Activated CD4-positive, alpha-beta T cell treated with anti-CD3 and anti-CD28 coated beads, Interleukin-2, amount 10 ng/mL, durations not matched to agents 7 days and 5 days (primary cell): ENCODE measurements at places on chromosomes 5 and 9. TPM values are rescaled to one million over a fixed set of nuclear protein-coding genes. Genes with fewer than 3 reads are reported as not detected.
A peak's percentile ranks its signal among the peaks of the same experiment; 100 is the strongest.

DNA sequence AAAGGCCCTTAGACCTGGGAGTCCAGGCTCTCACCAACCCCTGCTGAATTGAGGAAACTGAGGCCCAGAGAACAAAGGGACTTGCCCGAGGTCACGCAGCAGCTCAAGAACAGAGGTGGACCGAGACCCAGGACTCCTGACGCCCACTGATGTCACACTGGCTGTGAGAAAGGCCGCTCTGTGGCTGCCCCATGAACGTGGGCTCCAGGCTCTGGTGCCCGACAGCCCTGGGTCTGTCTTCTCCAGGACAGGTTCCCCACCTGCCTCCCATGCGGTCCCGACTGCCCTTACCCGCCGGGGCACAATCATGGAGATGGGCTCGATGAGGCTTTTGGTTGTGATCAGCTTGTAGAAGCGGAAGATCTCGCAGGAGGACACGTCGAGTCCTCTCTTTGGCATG is 9.3 kb upstream of the TRIM14 start:
- no peak overlapping the region for H3K27ac ChIP-seq
- H3K4me3 ChIP-seq, result no peak overlapping the region
- H3K4me1 ChIP-seq, result peaks cover 8% of the 10 kb centered on the region

- no peaks in the 10 kb centered on the region for H3K36me3 ChIP-seq
- no peak for DNase-seq
- no peak overlapping the region for H3K4me3 ChIP-seq
- H3K27me3 ChIP-seq, result no peaks in the 10 kb centered on the region
- H3K27ac ChIP-seq, result no peak overlapping the region
Measured at GRCh38 chr9:83582029-83582428, 40.9 kb upstream of the IDNK start.

The PIP5K1B gene
- 0.77 TPM for total RNA-seq

- H3K4me3 ChIP-seq, result no peak overlapping the region
- DNase-seq, result no peak
- peaks cover 31% of the 10 kb centered on the region for H3K36me3 ChIP-seq
- H3K27me3 ChIP-seq, result no peaks in the 10 kb centered on the region
- peaks cover 29% of the 10 kb centered on the region for H3K4me1 ChIP-seq
Measured at GRCh38 chr9:128916204-128916603, 4.6 kb upstream of the PHYHD1 start.

The PDE6A gene
- not detected for total RNA-seq

DNA sequence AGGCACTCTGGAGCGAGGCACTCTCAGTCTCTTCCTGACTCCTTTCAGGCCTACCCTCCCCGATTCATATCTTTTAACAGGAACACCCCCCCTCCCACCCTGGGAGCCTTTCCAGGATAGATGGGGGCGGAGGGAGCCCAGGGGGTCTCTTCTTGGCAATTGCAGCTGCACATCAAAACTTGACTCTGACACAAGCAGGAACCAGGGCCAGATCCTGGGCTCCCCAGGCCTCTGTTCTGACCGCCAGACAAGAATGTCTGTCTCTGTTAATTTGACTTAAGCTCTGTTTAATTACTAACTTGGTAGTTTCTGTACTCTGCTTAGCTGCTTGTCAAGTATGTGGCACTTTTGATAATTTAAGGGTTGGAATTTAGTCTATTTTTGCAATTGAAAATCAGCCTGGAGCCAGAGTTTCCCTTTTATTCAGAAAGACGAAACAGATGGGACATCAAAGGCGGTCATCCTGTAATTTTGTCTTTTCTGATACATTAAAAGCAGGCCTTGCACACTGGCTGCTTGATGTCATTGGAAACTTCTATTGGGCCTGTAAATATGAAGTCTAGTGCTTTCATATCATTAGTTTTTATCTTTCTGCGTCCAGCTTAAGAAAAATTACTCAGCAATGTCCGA is 43.3 kb downstream of the ACTL7B start:
- no peak overlapping the region for H3K27ac ChIP-seq
- no peaks in the 10 kb centered on the region for H3K36me3 ChIP-seq
- H3K27me3 ChIP-seq, result peaks cover 8% of the 10 kb centered on the region
- DNase-seq, result no peak

DNA sequence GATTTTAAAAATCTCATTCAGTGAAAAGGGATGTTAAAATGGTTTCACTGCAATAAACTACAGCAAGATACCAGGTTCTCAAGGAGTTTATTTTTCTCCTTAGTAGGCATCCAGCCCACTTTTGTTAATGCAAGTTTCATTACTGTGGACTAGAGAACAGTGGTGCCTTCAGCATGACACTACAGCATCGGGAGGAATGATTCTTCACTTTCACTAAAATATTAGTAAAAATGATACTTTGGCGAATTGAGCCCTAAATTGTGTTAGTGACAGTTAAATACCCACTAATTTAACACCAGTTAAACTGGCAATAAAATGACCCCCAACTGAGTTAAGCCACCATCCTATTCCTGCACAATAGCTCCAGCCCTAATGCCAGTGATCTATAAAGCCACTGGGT is 152.2 kb upstream of the MPDZ start:
- H3K36me3 ChIP-seq, result no peaks in the 10 kb centered on the region
- no peak overlapping the region for H3K4me3 ChIP-seq
- no peak for DNase-seq

DNA sequence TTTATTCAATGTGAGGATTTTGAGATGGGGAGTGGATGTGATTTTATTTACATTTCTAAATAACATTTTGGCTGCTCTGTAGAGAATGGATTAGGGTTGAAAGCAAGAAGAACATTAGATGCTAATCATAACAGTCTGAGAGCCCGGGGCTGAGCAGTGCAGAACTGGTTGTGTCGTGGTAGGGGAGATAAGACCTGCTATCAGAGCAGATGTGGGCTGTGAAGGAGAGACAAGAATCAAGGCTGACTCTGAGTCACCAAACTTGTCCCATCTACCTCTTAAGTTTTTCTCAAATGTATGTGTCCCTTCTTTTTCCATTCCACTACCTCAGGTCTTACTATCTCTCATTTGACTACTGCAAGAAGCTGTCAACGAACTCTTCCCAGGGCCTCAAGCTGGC is 35.4 kb upstream of the SLC28A3 start:
- no peaks in the 10 kb centered on the region for H3K36me3 ChIP-seq
- H3K27ac ChIP-seq, result no peak overlapping the region
- H3K4me1 ChIP-seq, result no peaks in the 10 kb centered on the region
- DNase-seq, result no peak
- no peak overlapping the region for H3K4me3 ChIP-seq
- peaks cover 21% of the 10 kb centered on the region for H3K27me3 ChIP-seq

DNA sequence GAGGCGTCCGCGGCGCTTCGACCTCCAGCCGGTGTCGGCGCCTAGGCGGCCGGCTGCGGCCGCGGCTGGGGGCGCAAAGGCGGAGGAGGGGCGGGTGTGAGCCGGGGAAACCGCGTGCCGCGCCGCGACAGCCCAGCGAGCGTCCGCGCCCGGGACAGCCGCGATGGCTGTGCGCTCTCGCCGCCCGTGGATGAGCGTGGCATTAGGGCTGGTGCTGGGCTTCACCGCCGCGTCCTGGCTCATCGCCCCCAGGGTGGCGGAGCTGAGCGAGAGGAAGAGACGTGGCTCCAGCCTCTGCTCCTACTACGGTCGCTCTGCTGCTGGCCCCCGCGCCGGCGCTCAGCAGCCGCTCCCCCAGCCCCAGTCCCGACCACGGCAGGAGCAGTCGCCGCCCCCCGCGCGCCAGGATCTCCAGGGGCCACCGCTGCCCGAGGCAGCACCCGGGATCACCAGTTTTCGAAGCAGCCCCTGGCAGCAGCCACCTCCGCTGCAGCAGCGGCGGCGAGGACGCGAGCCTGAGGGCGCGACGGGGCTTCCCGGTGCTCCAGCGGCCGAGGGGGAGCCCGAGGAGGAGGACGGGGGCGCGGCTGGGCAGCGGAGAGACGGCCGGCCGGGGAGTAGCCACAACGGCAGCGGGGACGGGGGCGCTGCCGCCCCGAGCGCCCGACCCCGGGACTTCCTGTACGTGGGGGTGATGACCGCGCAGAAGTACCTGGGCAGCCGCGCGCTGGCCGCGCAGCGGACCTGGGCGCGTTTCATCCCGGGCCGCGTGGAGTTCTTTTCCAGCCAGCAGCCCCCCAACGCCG is 605 bp downstream of the CHSY3 start:
- H3K27me3 ChIP-seq, result peaks cover 56% of the 10 kb centered on the region
- peaks cover 2% of the 10 kb centered on the region for H3K36me3 ChIP-seq
- H3K4me1 ChIP-seq, result peaks cover 14% of the 10 kb centered on the region
- H3K27ac ChIP-seq, result no peak overlapping the region
- H3K4me3 ChIP-seq, result peak overlapping the region; percentile 55
- no peak for DNase-seq

DNA sequence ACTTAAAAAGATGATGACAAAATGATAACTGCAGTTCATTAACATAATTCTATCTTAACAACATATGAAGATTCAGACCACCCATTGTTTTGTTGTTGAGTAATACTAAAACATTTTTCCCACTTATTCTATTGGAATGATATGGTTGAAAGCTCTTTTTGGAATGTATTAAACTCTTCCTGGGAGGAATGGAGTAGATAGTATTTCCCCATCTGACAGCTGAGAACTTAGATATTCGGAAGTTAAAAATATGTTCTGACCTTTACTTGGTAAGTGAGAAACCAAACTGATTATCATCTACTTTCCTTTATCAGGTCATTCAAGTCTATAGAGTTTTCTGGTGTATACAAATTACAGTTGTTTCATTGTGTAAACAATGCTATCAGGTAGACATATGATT is 452.9 kb downstream of the CSNK1G3 start:
- no peak overlapping the region for H3K4me3 ChIP-seq
- no peaks in the 10 kb centered on the region for H3K36me3 ChIP-seq

DNA sequence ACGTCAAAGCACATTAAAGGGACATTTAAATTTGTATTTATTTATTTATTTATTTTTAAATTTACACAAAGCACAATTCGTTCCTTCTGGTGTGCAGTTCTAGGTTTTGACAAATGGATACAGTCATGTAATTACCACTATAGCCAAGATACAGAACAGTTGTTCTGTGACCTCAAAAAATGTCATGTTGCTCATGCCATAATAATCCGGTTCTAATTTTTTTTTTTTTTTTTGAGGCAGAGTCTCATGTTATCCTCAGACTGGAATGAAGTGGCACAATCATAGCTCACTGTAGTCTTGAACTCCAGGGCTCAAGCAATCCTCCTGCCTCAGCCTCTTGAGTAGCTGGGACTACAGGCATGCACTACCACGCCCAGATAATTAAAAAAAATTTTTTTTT is 7.8 kb downstream of the IGFBPL1 start:
- no peaks in the 10 kb centered on the region for H3K36me3 ChIP-seq
- H3K27ac ChIP-seq, result no peak overlapping the region
- DNase-seq, result no peak
- no peak overlapping the region for H3K4me3 ChIP-seq
- H3K4me1 ChIP-seq, result no peaks in the 10 kb centered on the region
